ENCODE measurements at places on chromosomes 5 and 9.

DNA sequence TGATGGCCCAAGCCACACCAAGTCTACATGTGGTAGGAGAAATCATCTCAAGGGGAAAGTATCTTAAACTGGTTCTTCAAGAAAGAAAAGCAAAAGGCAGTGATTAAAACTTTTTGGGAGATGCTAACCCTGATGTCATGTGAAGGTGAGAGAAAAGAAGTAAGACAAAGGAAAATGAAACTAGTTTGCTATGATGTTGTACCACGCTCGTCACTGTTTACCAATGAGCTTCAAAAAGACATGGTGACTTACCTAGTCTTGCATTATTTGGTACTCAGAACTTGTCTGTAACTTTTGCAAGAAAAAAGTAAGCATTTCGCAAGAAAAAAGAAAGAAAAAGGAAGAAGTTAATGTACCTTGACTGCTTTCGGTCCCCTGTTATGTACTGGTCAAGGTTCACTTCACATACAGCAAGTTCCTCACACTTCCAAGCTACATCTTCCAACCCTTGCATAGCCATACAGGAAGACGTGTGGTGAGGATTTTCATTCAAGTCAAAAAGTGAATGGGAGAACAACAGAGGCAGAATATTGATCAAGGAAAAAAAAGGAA lies 739.3 kb downstream of the NR2F1-AS1 start:
- DNase-seq: no peak

DNA sequence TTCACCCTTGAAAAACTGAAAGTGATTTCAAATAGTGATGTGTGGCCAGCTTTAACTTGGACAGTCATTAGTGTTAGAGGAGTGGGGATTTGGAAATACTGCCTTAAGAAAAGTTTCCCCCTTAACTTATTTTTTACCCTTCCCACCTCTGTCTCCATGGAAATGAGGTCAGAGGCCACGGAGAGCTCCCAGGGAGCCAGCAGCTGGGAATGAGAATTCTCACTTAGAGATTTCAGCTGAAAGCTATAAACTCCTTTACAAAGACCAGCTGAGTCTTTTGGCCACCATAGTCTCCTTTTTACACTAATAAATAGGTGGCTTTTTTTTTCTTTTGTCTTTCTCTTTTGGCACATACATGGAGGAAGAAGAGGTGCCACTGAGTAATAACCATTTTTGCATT lies 45.7 kb upstream of the PIK3R1 start:
- DNase-seq: no peak

GRCh38 chr9:127030814-127031740 lies 91.4 kb downstream of the ANGPTL2 start:
- DNase-seq: no peak

DNA sequence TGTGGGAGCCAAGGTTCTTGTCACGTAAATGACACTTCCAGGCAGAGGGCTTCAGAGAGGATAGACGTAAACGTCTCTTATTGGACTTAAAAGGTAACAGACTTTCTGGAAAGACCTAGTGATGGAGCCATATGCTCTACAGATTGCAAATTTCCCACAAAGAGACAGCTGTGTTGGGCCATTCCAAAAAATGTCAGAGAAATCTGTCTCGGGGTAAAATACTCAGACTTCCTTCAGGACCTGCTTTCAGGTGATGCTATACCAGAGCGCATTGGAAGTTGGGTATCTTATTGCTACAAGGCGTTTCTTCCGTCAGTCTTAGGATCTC lies 29.2 kb downstream of the PROP1 start:
- DNase-seq: no peak

GRCh38 chr9:113513536-113513935 lies 50.0 kb downstream of the RGS3 start:
- no peak for DNase-seq

- no peak for DNase-seq
Observed at GRCh38 chr9:21428235-21428634, 12.0 kb upstream of the IFNA1 start.

GRCh38 chr5:172441262-172441751 lies 13.0 kb downstream of the SH3PXD2B start:
- DNase-seq: no peak

DNA sequence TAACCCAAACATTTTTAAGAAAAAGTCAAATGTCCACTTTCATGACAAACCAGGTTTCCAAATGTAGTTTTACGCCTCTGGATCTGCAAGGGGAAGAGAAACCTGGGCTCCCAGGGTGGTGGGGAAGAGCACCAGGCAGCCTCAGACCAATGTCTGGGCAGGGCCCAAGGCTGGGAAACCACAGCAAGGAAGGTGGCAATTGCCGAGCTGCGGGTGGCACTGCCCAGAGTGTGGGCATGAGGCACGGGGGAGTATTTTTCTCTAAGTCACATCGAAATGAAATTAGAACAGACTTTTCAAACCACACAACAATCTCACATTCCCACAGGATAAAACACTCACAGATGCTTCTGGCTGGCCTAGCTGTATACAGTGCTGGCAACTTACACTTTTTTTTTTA lies 32.6 kb upstream of the RASGEF1C start:
- DNase-seq: no peak
